ENCODE measurements at places on chromosomes 6 and 20. TPM values are rescaled to one million over a fixed set of nuclear protein-coding genes. Genes with fewer than 3 reads are reported as not detected.

- no peak for DNase-seq
These were observed 21.3 kb upstream of the CST1 start for GRCh38 chr20:23772074-23772473.

The SPATS1 gene
- polyA plus RNA-seq, result not detected

DNA sequence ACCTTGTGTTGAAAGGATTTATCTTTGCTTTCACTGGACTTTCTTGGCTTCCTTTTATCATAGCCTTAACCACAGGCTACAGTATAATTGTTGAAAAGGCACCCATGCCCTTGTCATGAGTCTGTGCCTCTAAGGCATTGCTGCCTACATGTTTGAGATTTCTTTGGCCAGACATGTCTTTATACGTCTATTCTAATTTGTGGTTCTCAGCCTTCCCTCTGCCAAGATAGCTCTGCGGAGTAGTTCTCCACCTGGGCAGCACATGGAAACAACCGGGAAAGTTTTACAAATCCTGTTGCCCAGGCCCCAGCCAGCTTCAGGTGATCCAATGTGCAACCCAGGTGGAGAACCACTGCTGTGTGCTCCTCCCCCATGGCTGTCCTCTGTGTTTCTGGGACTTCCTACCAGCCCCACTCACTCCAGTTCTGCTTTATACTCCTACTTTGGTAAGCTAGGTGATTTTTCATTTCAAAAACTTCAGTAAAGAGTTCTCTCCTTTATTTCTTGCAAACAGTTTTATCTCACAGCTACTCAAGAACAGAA lies 159.6 kb upstream of the MYLIP start:
- DNase-seq, result no peak

The MYCT1 gene
- polyA plus RNA-seq, result 16.2 TPM

The SIRPD gene
- polyA plus RNA-seq, result 0.09 TPM

GRCh38 chr20:46549188-46549972 lies 1.1 kb downstream of the OCSTAMP start:
- DNase-seq, result no peak

GRCh38 chr6:105748737-105749161 lies 337.4 kb upstream of the PRDM1 start:
- DNase-seq, result peak; percentile 26

DNA sequence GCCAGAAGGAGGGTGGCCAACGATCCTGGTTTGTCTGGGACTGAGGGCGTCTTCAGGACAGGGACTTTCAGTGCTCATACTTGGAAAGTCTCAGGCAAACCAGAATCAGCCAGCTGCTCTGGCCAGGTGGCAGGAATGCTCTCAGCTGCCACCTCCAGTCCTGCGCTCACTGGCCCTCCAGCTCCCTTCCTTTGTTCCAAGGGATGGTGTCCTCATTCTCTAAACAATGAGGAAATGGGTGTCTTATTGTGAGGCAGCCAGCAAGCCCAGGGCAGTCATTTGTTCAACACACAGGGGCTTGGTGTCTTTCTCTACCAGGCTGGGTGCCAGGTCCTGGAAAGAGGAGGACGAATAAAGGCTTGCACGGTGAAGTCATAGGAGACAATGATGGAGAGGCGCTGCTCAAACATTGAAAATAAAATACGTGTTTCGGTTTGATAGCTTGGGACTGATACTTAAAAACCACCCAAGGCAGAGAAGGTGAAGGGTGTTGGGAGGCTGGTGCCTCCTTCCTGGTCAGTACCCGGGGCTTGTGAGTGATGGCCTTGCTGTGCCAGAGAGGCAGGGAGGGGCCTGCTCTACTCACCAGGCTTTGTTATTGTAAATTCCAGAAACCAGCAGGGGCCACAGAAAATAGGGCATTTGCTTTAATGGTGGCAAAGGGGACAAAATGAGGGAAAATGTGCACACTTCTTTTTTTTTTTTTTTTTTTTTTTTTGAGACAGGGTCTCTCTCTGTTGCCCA lies 11.3 kb upstream of the TMEM181 start:
- no peak for DNase-seq

GRCh38 chr20:53718142-53719021 lies 124.7 kb upstream of the ZNF217 start:
- no peak for DNase-seq

DNA sequence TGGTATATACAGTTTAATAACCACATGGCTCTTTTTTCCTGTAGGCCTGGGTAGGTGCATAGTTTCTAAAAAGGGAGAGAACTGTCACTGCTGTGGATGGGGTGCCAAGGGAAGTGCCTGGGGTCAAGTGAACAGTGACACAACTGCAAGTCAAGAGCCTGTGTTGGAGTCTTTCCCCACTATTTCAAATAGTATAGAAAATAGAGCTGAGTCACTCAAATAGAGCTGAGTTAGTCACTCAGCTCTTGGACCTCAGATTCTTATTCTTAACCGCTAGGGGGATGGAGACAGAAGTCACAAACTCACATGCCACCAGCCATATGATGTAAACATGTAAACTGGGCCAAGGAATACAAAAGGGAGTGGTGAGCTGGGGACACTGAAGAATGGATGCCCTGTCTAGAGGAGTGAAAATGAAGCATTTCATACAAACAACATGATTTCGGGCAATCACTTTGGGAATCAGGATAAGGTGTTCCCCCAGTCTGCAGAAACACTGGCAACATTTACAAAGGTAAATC lies 2.1 kb downstream of the NQO2 start:
- DNase-seq, result no peak

DNA sequence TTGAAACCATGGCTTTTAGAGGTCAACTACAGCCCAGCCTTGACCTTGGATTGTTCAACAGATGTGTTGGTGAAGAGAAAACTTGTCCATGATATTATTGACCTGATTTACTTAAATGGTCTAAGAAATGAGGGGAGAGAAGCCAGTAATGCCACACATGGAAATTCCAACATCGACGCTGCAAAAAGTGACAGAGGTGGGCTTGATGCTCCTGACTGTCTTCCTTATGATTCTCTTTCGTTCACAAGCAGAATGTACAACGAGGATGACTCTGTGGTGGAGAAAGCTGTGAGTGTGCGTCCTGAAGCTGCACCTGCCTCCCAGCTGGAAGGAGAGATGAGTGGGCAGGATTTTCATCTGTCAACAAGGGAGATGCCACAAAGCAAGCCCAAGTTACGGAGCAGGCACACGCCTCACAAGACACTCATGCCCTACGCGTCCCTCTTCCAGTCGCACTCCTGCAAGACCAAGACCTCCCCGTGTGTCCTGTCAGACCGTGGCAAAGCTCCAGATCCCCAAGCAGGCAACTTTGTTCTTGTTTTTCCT lies 16.2 kb downstream of the TTLL2 start:
- no peak for DNase-seq

DNA sequence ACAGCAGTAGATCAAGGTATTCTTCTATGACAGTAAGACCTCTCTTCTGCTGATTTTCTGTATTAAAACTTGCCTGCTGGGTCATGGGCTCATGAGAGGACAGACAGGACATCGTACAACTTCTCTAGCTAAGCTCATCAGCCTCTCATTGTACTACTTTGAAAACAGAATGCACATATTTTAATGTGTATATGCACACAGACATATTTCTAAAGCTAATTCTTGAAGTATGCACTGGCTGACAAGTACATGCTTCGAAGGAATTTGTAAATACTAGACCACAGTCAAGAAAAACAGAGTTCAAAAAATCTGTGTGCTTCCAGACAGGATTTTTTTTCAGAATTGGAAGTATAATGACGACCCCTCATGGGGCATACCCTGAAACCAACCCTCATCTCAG lies 81.7 kb upstream of the CD83 start:
- no peak for DNase-seq

- no peak for DNase-seq
These were observed 3.0 kb downstream of the TSHZ2 start for GRCh38 chr20:52975029-52975732.

The MLN gene
- polyA plus RNA-seq, result 1.4 TPM

- no peak for DNase-seq
These were observed 14.5 kb upstream of the ITPR3 start for GRCh38 chr6:33606642-33607041.

GRCh38 chr6:136763716-136764516 lies 28.4 kb downstream of the MAP3K5 start:
- no peak for DNase-seq

The CST7 gene
- 0.38 TPM for polyA plus RNA-seq

The TLDC2 gene
- 2.7 TPM for polyA plus RNA-seq

The PHF20 gene
- 34.8 TPM for polyA plus RNA-seq
